A549 treated with CpdA at 1 μM for 4 hours (cell line): ENCODE measurements at places on chromosomes 2 and 18. TPM values are rescaled to one million over a fixed set of nuclear protein-coding genes. Genes with fewer than 3 reads are reported as not detected.

TMEM17 gene
- 5.0 to 6.1 TPM (median 5.3 TPM) in 5 replicates for total RNA-seq

NEB gene
- total RNA-seq = 0.29 to 0.86 TPM (median 0.34 TPM) in 5 replicates

CPO gene
- total RNA-seq = 0.13 TPM in 1 of 5 replicates, not detected in the others

SIX3 gene
- 0.24 to 0.66 TPM (median 0.47 TPM) in 5 replicates for total RNA-seq

NYAP2 gene
- 0.02 TPM in 1 of 5 replicates, not detected in the others for total RNA-seq

SCYGR2 gene
- total RNA-seq = not detected in 5 replicates

EVX2 gene
- total RNA-seq = not detected in 5 replicates

C1QL2 gene
- 0.09 to 0.18 TPM (median 0.11 TPM) in 4 of 5 replicates, not detected in the other for total RNA-seq

TLX2 gene
- 0.12 to 0.54 TPM (median 0.29 TPM) in 5 replicates for total RNA-seq

SNTG2 gene
- total RNA-seq = not detected in 5 replicates

ME2 gene
- total RNA-seq = 34.4 to 43.8 TPM (median 38.3 TPM) in 5 replicates

WDR35 gene
- total RNA-seq = 12.9 to 21.6 TPM (median 14.9 TPM) in 5 replicates

COLEC11 gene
- total RNA-seq = 0.22 to 0.84 TPM (median 0.56 TPM) in 5 replicates

NEMP2 gene
- 5.8 to 9.4 TPM (median 7.5 TPM) in 5 replicates for total RNA-seq

TBC1D8 gene
- total RNA-seq = 26.2 to 40.4 TPM (median 35.5 TPM) in 5 replicates

DTNB gene
- 8.6 to 10.0 TPM (median 9.4 TPM) in 5 replicates for total RNA-seq

MC2R gene
- not detected in 5 replicates for total RNA-seq

LHCGR gene
- not detected in 5 replicates for total RNA-seq

IKZF2 gene
- total RNA-seq = 0.07 to 0.18 TPM (median 0.13 TPM) in 5 replicates

MARCHF4 gene
- 53.4 to 70.8 TPM (median 57.2 TPM) in 5 replicates for total RNA-seq

C2orf78 gene
- not detected in 5 replicates for total RNA-seq

SYT4 gene
- total RNA-seq = not detected in 5 replicates

MYCN gene
- total RNA-seq = not detected in 5 replicates

GYPC gene
- total RNA-seq = not detected in 5 replicates

VIT gene
- total RNA-seq = not detected in 5 replicates

IFIH1 gene
- 0.95 to 1.9 TPM (median 1.3 TPM) in 5 replicates for total RNA-seq
